PC-9 (cell line): ENCODE measurements at places on chromosomes 5 and 9. TPM values are rescaled to one million over a fixed set of nuclear protein-coding genes. Genes with fewer than 3 reads are reported as not detected.

GRCh38 chr9:18124760-18125159 is 349.2 kb upstream of the ADAMTSL1 start:
- DNase-seq: no peak

GRCh38 chr9:35488021-35488420 is 1.9 kb upstream of the RUSC2 start:
- no peak for DNase-seq

- no peak for DNase-seq
These were observed 109.8 kb upstream of the TBC1D2 start for GRCh38 chr9:98365227-98365669.

GRCh38 chr5:34501840-34502239 is 154.3 kb upstream of the RAI14 start:
- DNase-seq: no peak

DNA sequence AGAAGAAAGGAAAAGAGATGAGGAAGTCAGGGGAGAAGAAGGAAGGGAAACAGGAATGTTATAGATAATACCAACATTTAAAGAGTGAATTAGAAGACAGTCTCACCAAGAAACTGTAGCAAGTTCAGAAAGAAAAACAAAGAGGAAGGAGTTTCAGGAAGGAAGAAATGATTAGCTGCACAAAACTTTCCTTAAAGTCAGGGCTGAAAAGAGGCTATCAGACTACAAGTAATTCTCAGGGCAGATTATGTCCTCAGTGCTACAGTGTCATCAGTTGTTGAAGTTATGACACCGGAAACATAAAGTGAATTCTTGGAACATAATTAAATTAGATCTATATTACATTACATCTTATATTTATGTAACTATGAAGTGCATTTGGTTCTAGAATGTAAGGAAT is 226.9 kb downstream of the ARRDC3 start:
- no peak for DNase-seq

- DNase-seq: no peak
These were observed 691.2 kb upstream of the CDH6 start for GRCh38 chr5:30502277-30502676.

DNA sequence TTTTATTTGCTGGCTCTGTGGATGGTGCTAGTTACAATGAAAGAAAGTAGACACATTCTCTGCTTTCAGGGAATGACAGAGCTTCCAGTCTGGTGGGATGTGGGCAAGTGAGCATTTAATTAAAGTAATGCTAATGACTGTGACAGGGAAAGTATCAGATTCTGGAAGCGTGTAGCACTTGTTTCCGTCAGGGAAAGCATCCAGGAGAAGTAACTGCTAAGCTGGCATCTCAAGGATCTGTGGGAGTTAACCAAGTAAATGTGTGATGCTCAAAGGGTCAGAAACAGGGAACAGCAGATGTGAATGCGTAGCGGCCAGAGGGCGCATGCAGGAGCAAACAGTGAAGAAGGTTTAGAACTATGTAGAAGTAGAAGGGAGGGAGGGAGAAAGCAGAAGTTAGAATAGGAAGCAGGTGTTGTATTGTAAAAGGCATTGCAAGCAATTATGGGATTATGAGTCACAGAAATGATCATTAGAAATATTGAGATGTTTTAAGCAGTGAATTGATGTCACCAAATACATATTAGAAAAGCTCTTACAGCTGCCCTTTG is 12.2 kb downstream of the KLHL9 start:
- DNase-seq: no peak

GRCh38 chr9:6413365-6414246 is 607 bp downstream of the UHRF2 start:
- DNase-seq: no peak

DNA sequence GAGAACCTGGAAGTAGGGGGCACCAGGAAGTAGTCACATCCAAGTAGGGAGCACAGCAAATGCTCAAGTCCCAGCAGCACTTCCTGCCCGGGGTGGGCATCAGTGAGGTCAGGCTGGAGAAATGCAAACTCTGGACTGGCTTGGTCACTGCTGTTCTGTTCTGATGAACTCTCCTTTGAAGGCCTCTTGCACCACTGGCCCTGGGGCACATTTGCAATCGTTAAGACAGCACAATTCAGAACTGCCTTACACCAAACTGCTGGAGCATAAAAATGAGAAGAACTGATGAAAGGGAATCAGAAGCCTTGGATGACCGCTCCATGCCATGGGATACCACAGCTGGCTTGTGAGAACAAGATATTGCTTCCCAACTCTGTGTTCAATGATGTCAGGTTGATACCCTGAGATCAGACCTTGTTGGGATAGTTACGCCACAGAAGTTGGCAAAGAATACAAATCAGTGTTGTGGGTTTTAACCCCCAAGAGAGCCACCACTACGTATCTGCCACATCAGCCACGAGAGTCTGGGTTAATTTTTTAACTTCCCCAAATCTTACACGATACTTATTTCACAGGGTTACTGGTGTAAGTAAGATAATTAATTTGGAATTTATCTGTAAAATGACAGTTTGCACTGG is 42.3 kb upstream of the ZSWIM6 start:
- DNase-seq: peak; percentile 38

GRCh38 chr9:114611516-114612271 is 603 bp downstream of the TMEM268 start:
- peak; percentile 52 for DNase-seq

GRCh38 chr9:113536483-113537228 is 73.1 kb downstream of the RGS3 start:
- DNase-seq: no peak

DNA sequence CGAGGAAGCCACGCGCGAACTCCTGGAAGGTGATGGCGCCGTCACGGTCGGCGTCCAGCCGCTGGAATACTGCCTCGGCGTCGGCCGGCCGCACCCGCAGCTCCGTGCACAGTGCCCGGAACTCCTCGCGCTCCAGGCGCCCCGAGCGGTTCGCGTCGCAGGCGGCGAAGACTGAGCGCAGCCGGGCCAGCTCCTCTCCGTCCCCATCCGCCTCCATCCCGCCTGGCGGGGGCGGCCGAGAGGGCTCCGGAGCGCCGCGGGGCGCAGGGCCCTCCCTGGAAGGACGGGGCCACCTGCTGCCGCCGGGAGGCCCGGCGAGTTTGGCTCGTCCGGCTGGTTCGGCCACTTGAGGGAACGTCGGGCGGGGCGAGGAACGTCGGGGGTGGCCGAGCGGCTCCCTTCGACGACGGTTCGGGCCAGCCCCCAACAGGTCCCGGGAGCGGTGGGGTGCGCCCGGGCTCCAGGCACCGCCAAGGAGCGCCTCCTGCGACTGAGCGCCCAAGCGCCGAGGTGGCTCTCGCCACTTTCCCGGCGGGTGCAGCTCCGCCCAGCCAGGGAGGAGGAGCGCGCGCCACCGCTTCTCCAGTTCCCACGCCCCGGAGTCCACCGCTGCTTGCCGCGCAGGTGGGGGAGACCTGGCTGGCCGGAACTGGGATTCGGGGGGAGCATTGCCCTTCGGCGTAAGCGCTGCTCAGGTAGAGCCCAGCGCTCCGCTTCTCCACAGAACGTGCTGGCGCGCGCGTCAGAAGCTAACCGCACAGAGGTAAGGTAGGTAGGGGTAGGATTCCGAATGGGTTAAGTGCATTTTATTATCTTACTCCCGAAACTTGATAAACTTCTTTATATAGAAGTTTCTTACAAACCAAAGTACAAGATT is at the start of gene RASEF:
Gene RASEF (minus strand): TSS at position 492 of the 877 bp plus-strand sequence. CDS start 275 bp downstream, at position 217.
- peak; percentile 84 for DNase-seq

DNA sequence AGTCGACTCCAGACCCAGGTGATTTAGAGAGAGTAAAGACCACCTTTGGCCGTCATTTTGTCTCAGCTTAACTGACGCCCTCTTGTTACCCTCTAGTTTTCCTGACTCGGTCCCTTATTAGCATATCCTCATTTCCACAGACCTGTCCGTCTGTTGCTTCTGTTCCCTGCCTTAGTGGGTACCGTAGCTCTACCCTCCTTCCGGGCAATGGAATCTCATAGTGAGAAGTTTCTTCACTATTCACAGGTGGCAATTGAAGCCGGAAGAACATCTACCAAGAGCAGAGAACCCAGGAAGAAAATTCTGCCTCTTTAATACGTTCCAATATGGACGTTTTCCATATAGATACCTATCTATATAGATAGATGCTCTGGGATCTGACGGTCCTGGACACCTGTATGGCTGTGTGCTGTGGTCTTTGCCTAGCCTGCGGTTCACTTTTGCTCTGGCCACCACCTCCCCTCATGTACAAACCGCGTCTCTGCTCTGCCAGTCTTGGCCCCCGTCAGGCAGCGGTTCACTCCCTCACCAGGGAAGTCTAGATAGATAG is 652 bp upstream of the TMEM161B start:
- peak; percentile 9 for DNase-seq

DNA sequence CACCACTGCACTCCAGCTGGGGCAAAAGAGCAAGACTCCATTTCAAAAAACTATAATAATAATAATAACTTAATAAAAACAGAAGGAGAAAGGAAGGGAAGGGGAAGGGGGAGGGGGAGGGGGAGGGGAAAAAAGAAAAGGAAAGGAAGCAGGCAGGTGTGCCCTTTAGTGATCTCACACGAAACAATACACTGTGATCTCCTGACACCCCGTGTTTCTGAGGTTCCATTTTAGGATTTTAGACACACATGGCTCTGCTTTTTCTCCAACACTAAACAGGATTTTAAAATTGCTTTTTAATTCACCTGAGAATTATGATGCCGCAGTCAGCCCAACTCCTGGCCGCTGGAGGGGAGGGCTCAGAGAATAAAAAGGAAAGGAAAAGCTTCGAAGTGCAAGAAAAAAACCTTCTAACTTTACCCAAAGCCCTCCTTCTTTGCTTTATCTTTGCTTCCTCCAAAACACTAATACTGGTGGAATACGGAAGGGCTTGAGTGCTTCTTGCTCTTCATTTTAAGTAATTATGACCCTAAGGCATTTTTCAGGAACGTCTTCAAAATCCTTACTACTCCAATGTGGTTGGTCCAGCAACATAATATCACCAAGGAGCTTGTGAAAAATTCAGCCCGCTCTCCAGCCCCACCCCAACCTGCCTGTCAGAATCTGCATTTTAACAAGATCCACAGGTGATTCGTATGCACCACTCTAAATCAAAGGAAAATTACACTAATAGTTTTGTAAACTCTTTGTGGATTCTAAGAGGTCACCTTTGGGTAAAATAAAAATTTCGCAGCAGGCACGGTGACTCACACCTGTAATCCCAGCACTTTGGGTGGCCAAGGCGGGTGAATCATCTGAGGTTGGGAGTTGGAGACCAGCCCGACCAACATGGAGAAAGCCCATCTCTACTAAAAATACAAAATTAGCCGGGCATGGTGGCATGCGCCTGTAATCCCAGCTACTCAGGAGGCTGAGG is 66.0 kb downstream of the MYO10 start:
- DNase-seq: peak; percentile 85

- DNase-seq: peak; percentile 91
These were observed 146.9 kb upstream of the DMRT1 start for GRCh38 chr9:694403-695154.

- DNase-seq: no peak
These were observed 30.6 kb downstream of the NDUFS6 start for GRCh38 chr5:1831677-1832313.

GRCh38 chr5:174165406-174165805 is 119.9 kb downstream of the NSG2 start:
- DNase-seq: no peak

GRCh38 chr9:21943464-21943863 is 50.7 kb downstream of the CDKN2A start:
- DNase-seq: no peak

DNA sequence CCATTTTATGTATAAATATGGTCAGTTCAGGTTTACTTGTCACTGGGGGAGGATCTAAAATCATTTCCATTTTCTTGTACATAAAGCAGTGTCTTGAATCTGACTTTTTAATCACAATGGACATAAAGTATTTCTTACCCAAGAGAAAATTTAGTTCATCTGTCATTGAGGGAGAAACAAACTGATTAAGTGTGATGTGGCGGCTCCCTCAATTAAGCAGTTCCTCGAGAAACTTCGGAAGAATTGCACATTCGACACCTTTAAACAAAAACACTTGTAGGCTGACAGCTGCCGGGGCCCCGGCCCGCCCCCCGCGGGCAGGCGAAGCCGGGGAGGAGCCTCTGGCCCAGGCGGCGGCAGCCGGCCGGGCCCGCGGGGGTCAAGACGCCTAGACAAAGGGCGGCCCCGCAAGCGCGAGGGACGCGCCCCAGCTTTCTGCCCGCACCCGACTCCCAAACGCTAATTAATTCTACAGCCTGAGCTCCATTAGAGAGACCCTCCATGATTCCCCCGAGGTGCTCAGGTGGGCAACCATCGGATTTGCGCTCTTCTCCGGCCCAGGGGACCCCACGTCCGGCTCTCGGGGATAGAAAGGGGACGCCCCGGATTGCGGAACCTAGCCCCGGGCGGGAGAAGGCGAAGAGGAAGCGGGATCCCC is 750 bp downstream of the TRIM36 start:
- peak; percentile 11 for DNase-seq

GRCh38 chr5:93915142-93915553 is 173.7 kb upstream of the POU5F2 start:
- DNase-seq: no peak

- DNase-seq: no peak
These were observed 116.3 kb downstream of the DEPDC1B start for GRCh38 chr5:60583616-60584015.

GRCh38 chr5:167819406-167819805 is 472.0 kb upstream of the WWC1 start:
- DNase-seq: no peak

GRCh38 chr9:84731696-84732095 is 62.2 kb downstream of the NTRK2 start:
- DNase-seq: no peak

GRCh38 chr5:143117821-143118220 is 285.7 kb downstream of the NR3C1 start:
- no peak for DNase-seq

The TAL2 gene
- not detected in 2 replicates for total RNA-seq

The LCN15 gene
- not detected in 2 replicates for total RNA-seq

The PCDHGA7 gene
- not detected in 2 replicates for total RNA-seq

The KIF24 gene
- total RNA-seq: 4.5 and 6.9 TPM in 2 replicates

The ANKRD20A1 gene
- not detected in 2 replicates for total RNA-seq

The PROB1 gene
- 2.6 and 2.9 TPM in 2 replicates for total RNA-seq
